Activated naive CD8-positive, alpha-beta T cell treated with anti-CD3 and anti-CD28 coated beads for 36 hours (primary cell): ENCODE measurements at places on chromosomes 16 and 17. TPM values are rescaled to one million over a fixed set of nuclear protein-coding genes. Genes with fewer than 3 reads are reported as not detected.

ALDH3A1 gene
- 0.47 TPM for total RNA-seq

SDR42E2 gene
- not detected for total RNA-seq

ABCA8 gene
- not detected for total RNA-seq

SLC12A3 gene
- total RNA-seq: 0.04 TPM

CCDC154 gene
- total RNA-seq: 1.3 TPM

KRT36 gene
- total RNA-seq: not detected

FBF1 gene
- total RNA-seq: 16.6 TPM

CCL8 gene
- total RNA-seq: not detected

PLA2G10 gene
- not detected for total RNA-seq

DNA sequence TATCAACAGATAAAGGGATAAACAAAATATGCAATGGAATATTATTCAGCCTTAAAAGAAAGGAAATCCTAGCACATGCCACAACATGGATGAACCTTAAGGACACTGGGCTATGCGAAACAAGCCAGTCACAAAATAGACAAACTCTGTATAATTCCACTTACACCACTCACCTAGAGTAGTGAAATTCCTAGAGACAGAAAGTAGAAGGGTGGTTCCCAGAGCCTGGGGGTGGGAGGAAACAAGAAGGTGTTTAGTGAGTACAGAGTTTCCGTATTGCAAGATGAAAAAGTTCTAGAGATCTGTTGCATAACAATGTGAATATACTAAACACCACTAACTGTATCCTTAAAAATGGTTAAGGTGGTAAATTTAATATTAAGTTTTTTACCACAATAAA, 10.0 kb downstream of the SPOP start:
- H3K27me3 ChIP-seq: no peaks in the 10 kb centered on the region
- peaks cover 53% of the 10 kb centered on the region for H3K4me1 ChIP-seq
- H3K27ac ChIP-seq: no peak overlapping the region

- no peaks in the 10 kb centered on the region for H3K27me3 ChIP-seq
- no peak for DNase-seq
- H3K4me1 ChIP-seq: no peaks in the 10 kb centered on the region
- H3K27ac ChIP-seq: no peak overlapping the region
- H3K4me3 ChIP-seq: no peak overlapping the region
- H3K36me3 ChIP-seq: no peaks in the 10 kb centered on the region
These were observed 15.5 kb upstream of the AXIN2 start for GRCh38 chr17:65576939-65577338.

- no peaks in the 10 kb centered on the region for H3K27me3 ChIP-seq
- H3K4me1 ChIP-seq: peaks cover 39% of the 10 kb centered on the region
- no peaks in the 10 kb centered on the region for H3K36me3 ChIP-seq
- peak overlapping the region; percentile 78 for H3K27ac ChIP-seq
- peak; percentile 75 for DNase-seq
- H3K4me3 ChIP-seq: no peak overlapping the region
These were observed 89.9 kb downstream of the C16orf78 start for GRCh38 chr16:49463529-49463928.

GRCh38 chr17:4748686-4749085, 9.0 kb upstream of the CXCL16 start:
- no peaks in the 10 kb centered on the region for H3K27me3 ChIP-seq
- peaks cover 11% of the 10 kb centered on the region for H3K4me1 ChIP-seq
- no peak overlapping the region for H3K27ac ChIP-seq
- no peak overlapping the region for H3K4me3 ChIP-seq
- H3K36me3 ChIP-seq: no peaks in the 10 kb centered on the region

GRCh38 chr16:78972006-78972405, 628.5 kb downstream of the MAF start:
- H3K4me3 ChIP-seq: no peak overlapping the region
- H3K36me3 ChIP-seq: peaks cover 2% of the 10 kb centered on the region
- no peaks in the 10 kb centered on the region for H3K4me1 ChIP-seq
- DNase-seq: no peak
- H3K27ac ChIP-seq: no peak overlapping the region
- no peaks in the 10 kb centered on the region for H3K27me3 ChIP-seq

DNA sequence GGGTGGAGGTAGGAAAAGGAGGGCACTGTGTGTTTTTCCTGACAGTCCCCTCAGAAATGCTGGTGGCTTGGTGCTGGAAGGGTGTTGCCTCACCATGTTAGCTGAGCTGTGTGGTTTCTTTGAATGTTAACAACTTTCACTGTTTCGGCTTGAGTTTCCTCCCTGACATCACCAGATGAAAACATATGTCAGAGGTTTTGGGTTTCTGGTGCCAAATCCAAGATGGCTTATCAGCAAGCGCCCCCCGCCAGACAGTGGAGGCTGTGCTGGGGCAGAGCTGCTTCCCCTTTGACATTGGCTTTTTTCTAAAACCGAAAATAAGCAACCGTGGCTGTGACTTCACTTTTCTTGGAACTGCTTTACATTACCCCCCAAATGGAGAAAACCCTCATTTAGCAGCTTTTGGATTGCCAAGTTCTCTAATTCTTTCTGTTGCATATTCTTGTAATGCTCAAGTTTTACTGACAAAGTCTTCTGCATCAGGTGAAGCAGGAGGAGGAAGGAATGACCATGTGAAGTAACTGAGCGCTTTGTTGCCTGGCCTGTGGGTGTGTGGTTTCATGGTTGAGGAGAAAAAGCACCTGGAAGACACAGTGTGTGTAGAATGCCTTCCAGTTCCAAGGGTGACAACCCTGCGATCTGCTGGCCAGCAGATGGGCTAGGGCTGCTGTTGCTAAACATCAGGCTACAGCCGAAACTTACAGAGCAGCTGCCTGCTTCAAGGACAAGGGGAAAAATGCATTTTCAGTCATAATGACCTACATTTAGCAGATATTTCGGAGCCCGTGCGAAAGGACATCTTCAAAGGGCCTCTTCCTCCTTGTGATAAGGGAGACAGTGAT, 9.7 kb downstream of the RMI2 start:
- H3K27ac ChIP-seq: peak overlapping the region; percentile 93
- DNase-seq: peak; percentile 87
- H3K4me3 ChIP-seq: peak overlapping the region; percentile 63
- peaks cover 54% of the 10 kb centered on the region for H3K4me1 ChIP-seq
- H3K36me3 ChIP-seq: peaks cover 32% of the 10 kb centered on the region
- peaks cover 4% of the 10 kb centered on the region for H3K27me3 ChIP-seq

DNA sequence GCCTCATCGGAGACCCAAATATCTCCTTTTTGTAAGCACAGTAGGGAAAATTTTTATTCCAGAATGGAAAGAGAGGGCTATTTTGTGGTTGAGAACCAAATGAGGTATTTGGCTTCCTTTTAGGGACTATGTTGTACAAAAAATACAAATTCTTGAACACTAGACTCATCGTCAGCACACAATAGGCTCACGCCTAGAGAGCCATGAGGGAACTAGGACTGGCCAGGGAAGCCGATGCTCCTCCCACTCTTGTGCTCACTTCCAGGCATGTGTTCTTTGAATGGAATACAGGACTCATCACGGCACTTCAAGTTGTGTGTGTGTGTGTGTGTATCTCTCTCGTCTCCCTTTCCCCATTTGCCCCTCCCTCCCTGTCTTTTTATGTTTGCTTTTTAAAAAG, 17.8 kb upstream of the BLMH start:
- DNase-seq: no peak
- no peaks in the 10 kb centered on the region for H3K27me3 ChIP-seq
- H3K4me3 ChIP-seq: no peak overlapping the region
- no peaks in the 10 kb centered on the region for H3K36me3 ChIP-seq
- H3K4me1 ChIP-seq: no peaks in the 10 kb centered on the region

DNA sequence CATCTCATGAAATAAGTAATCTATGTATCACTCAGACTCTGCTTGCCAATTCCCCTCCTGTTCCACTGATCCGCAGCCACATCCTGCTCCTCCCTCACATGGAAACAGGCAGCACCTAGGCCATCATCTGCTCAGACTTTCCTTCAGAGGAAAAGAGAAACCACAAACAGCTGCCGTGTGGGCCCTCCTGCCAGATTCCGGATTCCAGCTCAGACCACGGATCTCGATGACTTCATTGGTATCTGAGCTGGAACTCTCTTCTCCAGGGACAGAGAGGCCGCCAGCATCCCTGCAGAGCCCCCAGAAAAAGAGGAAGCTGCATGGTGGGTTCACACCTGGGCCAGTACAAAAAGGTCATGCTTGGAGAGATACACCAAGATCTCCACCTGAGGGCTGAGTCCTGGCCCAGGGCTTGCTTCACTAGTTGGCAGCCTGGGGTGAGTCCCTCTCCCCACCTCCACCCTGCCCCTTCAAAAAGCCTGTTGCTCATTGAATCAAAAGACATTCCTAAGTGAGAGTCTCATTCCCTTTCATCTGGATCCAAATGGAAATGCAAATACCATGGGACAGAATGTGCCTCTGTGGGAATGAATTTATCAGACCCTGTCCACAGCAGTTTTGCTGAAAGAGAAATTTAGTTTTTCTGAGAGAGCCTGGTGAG, 47.2 kb downstream of the HOXB1 start:
- peak; percentile 56 for DNase-seq
- H3K4me1 ChIP-seq: peaks cover 26% of the 10 kb centered on the region
- no peak overlapping the region for H3K4me3 ChIP-seq
- peaks cover 13% of the 10 kb centered on the region for H3K27me3 ChIP-seq
- H3K27ac ChIP-seq: peak overlapping the region; percentile 11
- H3K36me3 ChIP-seq: no peaks in the 10 kb centered on the region

DNA sequence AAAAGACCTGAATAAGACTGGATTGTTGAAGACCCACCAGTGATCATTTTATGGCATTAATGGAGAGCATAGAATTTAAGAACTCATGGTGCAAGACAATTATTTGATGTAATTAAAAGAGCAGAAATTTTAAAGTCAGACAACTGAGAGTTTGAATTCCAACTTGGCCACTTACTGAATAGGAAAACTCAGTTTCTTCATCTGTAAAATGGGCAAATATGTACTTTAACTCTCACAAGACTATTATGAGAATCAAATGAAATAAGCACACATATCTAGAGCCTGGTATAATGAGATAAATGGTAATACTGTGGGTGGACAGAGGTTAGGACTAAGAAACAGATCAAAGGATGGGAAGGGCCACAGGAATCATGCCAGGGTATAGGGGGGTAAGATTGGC, 88.0 kb downstream of the SOX9 start:
- no peaks in the 10 kb centered on the region for H3K4me1 ChIP-seq
- H3K27me3 ChIP-seq: peaks cover 9% of the 10 kb centered on the region
- H3K36me3 ChIP-seq: no peaks in the 10 kb centered on the region
- DNase-seq: no peak
- no peak overlapping the region for H3K27ac ChIP-seq

GRCh38 chr16:4372001-4372577, 441 bp downstream of the VASN start:
- H3K36me3 ChIP-seq: no peaks in the 10 kb centered on the region
- peak overlapping the region; percentile 71 for H3K4me3 ChIP-seq
- peak; percentile 38 for DNase-seq
- no peaks in the 10 kb centered on the region for H3K27me3 ChIP-seq

DNA sequence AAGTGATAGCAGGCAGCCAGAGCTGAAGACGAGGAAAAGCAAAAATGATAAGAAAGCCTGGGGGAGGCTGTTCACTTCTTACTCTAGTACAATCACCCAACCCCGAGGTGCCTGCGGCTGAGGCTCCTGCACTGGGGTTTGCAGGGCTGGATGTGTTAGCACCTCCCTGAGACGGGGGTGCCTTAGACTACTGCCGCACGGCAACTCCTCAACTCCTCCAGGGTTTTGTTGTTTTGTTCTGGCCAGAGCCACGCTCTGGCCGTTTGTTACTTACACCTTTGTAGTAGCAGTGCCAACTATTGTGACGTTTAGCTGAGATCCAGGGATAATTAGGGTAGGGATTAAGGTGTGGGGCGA, 51.5 kb downstream of the LDHD start:
- peak; percentile 11 for DNase-seq
- H3K27me3 ChIP-seq: no peaks in the 10 kb centered on the region
- peak overlapping the region; percentile 58 for H3K4me3 ChIP-seq
- H3K36me3 ChIP-seq: peaks cover 3% of the 10 kb centered on the region

- H3K36me3 ChIP-seq: no peaks in the 10 kb centered on the region
- no peak overlapping the region for H3K4me3 ChIP-seq
- H3K27me3 ChIP-seq: peaks cover 19% of the 10 kb centered on the region
- H3K27ac ChIP-seq: no peak overlapping the region
- no peak for DNase-seq
These were observed 230.3 kb downstream of the MAP2K4 start for GRCh38 chr17:12250973-12251372.

DNA sequence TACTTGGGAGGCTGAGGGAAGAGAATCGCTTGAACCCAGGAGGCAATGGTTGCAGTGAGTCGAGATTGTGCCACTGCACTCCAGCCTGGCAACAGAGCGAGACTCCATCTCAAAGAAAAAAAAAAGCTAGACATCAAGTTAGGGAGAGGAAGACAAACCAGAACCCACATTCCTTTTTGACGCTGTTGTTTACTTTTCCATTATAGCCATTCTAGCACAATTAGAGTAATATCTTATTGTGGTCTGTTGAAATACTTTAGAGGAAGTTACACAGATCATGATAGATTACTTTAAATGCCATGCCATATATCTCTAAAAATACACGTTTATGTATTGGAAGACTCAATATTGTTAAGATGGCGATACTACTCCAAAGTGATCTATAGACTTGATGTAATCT, 16.5 kb upstream of the ABCC1 start:
- no peak overlapping the region for H3K27ac ChIP-seq
- H3K36me3 ChIP-seq: no peaks in the 10 kb centered on the region
- no peaks in the 10 kb centered on the region for H3K27me3 ChIP-seq
- no peak for DNase-seq
- H3K4me1 ChIP-seq: no peaks in the 10 kb centered on the region

GRCh38 chr17:81923302-81924260, 4.0 kb downstream of the MAFG start:
- peaks cover 7% of the 10 kb centered on the region for H3K36me3 ChIP-seq
- no peak overlapping the region for H3K4me3 ChIP-seq
- H3K27me3 ChIP-seq: no peaks in the 10 kb centered on the region
- peak overlapping the region; percentile 8 for H3K27ac ChIP-seq
- H3K4me1 ChIP-seq: peaks cover 16% of the 10 kb centered on the region
- no peak for DNase-seq

GRCh38 chr17:65013613-65014391, 42.7 kb downstream of the GNA13 start:
- no peak overlapping the region for H3K4me3 ChIP-seq
- no peaks in the 10 kb centered on the region for H3K27me3 ChIP-seq
- H3K36me3 ChIP-seq: peaks cover 59% of the 10 kb centered on the region
- no peak overlapping the region for H3K27ac ChIP-seq
- H3K4me1 ChIP-seq: peaks cover 54% of the 10 kb centered on the region
- DNase-seq: peak; percentile 28

DNA sequence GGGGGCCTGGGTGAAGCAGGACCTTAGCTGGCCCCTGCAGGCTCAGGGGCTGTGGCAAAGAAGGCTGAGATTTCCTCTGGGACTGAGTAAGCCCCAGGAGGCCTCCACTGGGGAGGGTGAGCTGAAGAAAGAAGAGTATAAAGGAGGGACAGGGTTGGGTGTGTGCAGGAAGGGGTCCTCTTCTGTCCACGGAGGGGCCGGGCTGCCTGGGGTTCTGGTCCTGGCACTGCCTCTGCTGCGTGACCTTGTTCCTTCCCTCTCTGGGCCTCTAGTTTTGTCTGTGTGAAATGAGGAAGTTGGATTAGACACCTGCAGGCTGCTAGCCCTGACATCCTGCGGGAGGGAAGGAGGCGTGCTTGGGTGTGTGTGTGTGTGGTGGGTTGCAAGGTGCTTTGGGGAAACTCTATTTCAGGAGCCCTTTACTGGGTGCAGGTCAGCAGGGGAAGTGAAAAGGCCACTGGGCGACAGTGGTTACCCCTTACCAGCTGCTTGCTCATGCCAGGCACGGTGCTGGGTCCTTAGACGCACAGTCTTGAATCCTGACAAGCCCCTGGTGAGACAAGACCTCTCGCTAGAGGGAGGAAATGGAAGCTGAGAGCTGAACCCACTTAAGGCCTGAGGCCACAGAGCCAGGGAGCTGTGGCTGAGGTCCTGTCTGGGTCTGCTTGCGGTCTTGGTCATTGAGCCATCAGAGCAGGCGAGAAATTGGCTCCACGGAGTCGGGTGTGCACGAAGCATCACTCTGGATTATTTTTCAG, 60.7 kb downstream of the OR1D5 start:
- no peak for DNase-seq
- H3K27me3 ChIP-seq: no peaks in the 10 kb centered on the region
- H3K36me3 ChIP-seq: no peaks in the 10 kb centered on the region
- peaks cover 20% of the 10 kb centered on the region for H3K4me1 ChIP-seq
- no peak overlapping the region for H3K27ac ChIP-seq
